Skeletal muscle cell (primary cell): ENCODE measurements at places on chromosomes 5 and 9.

DNA sequence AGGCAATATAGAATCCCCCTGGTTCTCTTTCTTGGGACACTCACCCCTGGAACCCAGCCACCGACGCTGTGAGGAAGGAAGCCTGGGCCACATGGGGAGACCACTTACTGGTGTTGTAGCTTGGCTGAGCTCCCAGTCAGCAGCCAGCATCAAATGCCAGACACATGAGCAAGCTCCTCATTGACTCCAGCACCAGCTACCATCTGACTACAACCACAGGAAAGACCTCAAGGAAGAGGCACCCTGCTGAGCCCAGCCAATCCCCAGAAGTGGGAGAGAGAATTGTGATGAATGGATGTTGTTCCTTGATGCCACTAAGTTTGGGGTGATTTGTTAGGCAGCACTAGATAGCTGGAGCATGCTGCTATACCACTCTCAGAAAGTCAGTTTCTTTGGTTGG, 36.0 kb downstream of the BNIP1 start:
- no peak for DNase-seq

DNA sequence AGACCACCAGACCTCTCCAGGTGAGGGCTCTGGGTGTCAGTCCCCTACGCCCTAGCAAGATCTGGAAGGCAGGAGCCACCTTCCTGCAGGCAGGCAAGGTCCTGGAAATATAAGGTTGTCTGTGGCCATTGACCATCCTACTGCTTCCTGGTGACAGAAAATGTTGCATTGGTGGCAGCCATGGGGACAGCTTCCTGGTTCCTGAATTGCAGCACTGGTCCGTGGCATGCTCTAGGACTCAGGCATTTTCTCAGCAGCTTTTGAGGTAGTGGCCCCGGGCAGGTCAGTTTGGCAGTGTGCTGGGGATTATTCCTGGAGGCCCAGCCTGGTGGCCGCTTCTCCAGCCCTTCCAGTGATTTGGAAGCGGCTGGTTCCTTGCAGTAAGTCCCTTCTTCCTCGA, 36.6 kb upstream of the KCNMB1 start:
- DNase-seq = no peak

- no peak for DNase-seq
Measured at GRCh38 chr9:131217331-131218031, 58.8 kb downstream of the FAM78A start.

DNA sequence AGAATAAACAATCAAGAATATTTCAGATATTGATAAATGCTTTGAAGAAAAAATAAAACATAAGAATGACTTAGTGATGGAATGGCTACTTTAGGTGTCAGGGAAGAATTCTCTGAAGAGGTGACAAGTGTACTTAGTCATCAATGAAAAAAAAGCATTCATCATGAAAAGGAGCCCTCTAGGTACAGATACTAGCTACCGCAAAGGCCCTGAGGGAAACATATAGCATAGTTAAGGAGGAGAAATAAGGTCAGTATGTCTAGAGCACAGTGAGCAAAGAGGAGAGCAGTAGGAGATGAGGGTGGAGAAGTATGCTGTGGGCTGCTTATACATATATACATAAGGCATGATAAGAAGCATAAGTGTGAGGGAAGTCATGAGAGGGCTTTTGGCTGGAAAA, 41.8 kb downstream of the CSF2 start:
- DNase-seq = no peak

DNA sequence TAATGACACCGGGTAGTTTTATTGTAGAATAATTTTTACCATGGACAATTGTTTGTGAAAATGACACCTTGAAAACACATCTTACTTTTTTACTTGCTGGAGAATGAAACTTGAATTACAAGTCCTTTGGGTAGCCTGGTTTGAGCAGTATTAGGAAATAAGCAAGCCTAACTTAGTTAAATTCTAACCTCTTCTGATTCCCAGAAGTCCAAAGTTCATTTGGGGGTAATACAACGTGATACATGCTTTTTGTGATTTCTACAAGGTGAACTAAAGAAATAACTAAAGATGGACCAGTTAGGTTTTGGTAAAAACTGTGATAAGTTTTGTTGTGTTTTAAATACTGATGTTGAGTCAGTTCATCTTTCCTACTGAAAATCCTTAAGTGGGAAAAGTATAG, 135.4 kb upstream of the DMRT1 start:
- no peak for DNase-seq

- no peak for DNase-seq
Measured at GRCh38 chr5:58666598-58667581, 84.0 kb downstream of the RAB3C start.

DNA sequence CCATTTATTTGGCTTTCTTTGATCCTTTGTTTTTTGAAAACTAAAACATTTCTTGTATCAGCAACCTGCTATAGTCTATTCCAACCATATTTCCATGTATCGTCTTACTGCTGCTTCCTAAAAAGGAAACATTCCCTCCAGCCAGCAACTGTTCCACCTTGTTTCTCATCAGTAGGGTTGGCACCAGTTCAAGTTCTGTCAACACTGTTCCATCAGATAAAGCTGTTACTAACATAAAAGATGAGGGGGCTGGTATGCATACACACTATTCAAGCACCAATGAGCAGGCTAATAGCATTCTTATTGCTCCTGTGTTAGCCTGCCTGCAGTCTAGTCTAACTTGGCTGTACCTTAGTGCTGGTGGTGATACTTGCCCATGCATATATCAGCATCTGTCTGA, 178.3 kb downstream of the CWC27 start:
- peak; percentile 39 for DNase-seq

DNA sequence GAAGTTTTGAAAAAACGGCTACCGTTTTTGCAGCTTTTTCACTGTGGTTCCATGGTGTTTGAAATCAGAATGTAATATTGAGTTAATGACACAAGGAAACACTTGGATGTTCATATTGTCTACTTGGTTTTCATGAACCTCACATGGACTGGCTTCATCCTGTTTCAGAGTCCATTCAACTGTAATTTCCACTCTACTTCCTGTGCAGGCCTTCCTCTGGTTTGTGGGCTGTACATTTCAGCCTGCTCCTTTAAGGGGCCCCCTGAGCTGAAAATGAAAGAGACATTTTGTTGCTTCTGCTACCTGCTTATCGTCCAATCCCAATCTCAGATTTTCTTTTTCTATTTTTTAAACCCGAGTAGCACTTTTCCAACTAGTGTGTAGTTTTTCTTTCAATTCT, 41.8 kb upstream of the CDKN2B start:
- no peak for DNase-seq

- DNase-seq = no peak
Measured at GRCh38 chr9:99731950-99732349, 89.7 kb upstream of the NR4A3 start.

- DNase-seq = no peak
Measured at GRCh38 chr5:51377151-51378060, 5.8 kb upstream of the ISL1 start.

DNA sequence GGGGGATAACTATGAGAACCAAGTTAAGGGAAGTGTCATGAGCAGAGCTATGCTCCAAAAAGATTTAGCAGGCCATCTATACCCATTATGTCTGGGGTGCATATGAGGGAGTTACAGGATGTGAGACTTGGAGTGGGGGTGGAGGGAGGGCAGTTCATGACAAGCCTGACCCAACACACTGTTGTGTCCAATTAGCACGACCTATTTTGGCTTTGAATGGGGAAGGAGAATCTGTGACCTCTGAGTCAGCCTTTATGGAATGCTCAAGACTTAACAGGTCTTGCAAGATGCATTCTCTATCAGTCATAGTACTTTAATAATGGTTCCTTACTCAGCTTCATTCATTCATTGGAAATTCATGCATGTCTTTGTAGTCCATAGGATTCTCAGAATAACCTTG, 71.7 kb downstream of the GRIA1 start:
- DNase-seq = no peak

GRCh38 chr5:119291056-119291455, 64.8 kb upstream of the TNFAIP8 start:
- DNase-seq = no peak

- DNase-seq = no peak
Measured at GRCh38 chr5:133384903-133385302, 227.4 kb downstream of the FSTL4 start.

DNA sequence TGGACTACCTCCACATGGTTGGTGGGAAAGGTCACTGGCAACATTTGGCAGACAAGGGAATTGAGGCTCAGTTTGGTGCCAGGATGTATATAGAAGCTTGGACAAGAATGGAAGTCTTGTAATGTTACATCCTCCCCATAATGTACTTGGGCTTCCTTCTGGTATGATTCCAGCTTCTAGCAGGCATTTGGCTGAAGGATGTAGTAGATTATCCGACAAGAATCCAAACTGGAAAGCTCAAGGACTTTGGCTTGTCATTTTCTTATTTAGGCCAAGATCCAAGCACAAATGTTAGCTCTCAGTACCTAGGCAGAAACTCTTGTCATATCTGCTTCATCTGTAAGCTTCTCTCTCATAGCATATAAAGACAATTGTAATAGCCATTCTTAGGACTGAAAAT, 209.1 kb downstream of the MAPKAP1 start:
- DNase-seq = no peak

GRCh38 chr5:146066968-146067367, 38.4 kb downstream of the PLAC8L1 start:
- DNase-seq = no peak

DNA sequence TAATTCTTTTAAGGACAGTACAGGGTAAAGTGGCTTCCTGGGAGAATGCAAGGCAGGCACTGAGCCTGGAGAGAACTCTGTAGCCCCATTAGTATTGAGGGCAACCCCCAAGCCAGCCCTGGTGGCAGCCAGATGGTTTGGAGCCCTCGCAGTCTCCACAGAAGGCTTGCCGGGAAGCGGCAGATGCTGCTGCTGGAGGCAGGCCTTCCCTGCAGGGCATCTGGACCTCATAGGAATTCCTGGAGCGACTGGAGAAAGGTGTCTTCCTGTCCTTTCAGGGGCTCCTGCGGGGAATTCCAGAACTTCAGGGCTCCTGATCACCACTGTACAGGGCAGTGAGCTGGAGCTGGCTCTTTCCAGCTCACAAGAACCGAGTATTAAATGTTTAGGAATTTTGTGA, 167.5 kb downstream of the INSYN2B start:
- DNase-seq = no peak

GRCh38 chr9:4762886-4763541, 22.0 kb upstream of the AK3 start:
- DNase-seq = no peak

DNA sequence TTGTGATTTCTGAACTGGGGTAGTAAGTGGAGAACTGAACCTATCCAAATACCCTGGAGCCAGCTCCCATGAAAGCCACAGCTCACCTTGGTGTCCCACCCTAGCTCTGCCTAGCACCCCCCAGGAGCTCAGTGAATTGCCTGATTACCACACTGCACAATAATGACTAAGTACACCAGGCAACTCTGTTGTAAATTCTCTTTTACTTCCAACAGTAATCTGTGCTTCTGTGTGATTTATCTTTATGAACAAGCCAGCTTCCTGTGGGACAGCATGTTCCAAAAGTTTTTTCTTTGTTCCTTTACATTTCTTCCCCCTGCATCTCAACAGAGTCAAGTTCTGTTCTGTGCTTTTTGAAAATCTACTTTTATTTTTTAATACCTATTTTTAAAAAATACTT, 22.1 kb upstream of the GRPEL2 start:
- DNase-seq = peak; percentile 53

DNA sequence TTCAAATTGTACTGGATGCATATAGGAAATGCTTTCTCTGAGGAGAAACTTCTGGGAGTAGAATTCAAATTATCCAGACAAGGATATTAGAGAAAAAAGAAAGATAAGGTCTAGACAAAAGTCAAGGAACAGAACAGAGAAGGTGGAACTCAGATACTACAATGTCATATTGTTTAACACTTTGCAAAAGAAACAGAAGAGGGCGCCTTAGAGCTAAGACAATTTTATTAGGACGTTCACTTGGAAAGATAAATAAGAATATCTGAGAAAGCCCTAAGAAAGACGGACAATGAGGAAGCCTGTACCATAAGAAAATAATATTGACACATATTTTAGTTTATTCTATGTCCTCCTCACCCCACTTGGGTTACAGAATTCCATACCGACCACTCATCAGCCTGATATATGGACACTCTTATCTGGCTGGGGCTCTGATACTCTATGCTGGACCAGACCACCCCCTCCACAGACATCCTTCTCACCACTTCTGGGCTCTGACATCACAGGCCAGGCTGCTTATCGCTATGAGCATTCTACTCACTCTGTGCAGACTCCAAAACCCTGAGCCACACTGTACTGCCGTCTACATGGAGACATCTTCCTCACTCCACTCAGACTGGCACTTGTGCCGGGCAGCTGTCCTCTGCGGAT, 9.1 kb upstream of the AK3 start:
- DNase-seq = no peak

DNA sequence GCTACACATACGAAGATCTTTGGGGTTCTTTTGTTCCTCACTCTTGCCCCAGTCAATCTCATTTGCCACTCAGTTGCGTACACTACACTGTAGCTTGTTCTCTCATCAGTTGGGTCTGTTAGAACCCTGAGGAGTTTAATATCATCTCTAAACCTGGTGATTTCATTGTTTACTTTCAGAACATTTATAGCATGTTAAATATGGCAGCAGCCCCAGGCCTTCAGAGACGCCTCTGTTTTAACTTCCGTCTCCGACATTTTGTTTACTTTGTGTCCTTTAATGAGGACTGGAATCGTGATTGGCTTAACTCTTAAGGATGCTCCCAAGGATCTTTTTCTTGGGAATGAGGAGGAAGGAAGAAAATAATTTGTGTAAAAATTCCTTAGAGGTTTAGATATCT, 510.1 kb downstream of the NR2F1-AS1 start:
- no peak for DNase-seq

- peak; percentile 60 for DNase-seq
Measured at GRCh38 chr5:91018200-91018599, 364.9 kb downstream of the ARRDC3 start.

- no peak for DNase-seq
Measured at GRCh38 chr5:126864042-126864688, 87.2 kb downstream of the LMNB1 start.

DNA sequence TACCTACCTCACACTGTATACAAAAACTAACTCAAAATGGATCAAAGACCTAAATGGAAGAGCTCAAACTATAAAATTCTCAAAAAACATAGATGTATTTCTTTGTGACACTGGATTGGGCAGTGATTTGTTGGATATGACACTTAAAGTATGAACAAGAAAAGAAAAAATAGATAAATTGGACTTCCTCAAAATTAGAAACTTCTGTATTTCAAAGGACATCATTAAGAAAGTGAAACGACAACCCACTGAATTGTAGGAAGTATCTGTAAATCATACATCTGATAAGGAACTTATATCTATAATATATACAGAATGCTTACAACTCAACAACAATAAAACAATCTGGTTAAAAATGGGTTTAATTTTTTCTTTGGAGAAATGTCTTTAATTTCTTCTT, 96.7 kb downstream of the NRG2 start:
- no peak for DNase-seq
